KBM-7 (cell line): ENCODE measurements at places on chromosomes 3 and 15.

DNA sequence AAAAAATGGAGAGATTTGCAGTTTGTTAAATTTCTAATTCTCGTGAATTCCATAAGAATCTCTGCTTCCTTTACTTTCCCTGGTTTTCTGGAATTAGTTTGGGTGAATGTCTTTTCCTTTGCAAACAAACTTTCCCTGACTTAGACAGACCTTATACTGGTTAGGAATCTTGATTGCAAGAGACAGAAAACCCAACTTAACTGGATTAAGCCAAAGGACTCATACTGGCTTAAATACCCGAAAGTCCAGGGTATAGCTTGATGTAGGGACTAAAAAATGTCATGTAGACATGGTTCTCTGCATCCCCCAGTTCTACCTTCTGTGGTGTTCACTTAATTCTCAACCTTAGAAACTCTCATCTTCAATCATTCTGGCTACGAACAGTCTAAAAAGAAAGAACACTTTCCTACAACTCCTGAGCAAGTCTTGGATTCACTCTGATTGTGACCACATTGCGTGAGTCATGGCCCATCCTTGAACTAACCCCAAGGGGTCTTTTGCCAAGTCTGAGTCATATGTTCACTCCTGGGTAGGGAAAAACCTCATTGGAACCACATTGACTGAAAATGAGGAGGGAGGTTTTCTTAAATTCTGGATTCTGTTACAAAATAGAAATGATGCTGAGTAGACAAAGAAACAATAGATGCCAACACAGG, 136.0 kb upstream of the DAZL start:
- no peak for DNase-seq

- DNase-seq = no peak
Observed at GRCh38 chr15:96213896-96214295, 116.6 kb upstream of the NR2F2 start.

- no peak for DNase-seq
Observed at GRCh38 chr3:89562373-89562772, 455.0 kb downstream of the EPHA3 start.

- DNase-seq = peak; percentile 88
Observed at GRCh38 chr3:51501833-51502561, 2.2 kb upstream of the DCAF1 start.

DNA sequence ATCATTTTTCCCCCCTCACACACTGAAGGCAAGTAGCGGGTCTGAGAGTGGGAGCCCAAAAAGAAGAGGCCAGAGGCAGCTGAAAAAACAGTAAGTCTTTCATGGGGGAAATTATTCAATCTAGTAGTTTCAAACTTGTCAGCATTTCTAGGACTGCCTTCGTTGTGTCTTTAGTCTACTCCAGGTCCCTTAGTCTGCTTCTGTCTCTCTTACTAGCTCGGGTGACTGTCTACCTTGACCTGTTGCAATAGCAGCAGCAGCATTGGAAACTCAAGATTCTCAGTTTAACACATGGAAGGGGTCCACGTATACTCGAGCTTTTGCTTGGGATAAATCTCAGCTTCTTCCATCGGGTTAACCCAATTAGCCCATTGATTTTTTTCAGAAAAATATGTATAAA, 28.9 kb downstream of the CHD2 start:
- DNase-seq = no peak

GRCh38 chr3:25661694-25662437, 2.8 kb downstream of the TOP2B start:
- no peak for DNase-seq

DNA sequence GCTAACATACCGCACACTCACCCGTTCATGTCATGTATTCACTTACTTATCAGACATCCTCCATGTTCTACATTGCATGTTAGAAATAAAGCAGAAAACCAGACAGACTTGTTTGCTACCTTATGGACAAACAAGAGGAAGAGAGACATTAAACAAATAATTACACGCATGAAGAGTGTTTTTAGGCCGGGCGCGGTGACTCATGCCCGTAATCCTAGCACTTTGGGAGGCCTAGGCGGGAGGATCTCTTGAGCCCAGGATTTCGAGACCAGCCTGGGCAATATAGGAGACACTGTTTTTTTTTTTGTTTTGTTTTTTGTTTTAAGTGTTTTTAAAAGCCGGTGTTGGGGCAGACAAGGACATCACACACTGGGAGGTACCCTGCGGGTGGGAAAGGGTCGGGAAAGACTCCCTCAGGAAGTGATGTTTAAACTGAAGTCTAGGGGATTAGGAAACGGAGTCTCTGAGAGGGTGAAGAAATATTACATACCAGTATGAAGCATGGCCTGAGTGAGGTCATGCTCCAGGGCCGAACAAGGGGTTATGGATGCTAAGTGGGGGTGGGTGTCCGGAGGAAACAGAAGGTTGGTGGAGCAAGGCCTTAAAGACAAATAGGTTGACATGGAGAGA, 2.1 kb upstream of the USP3 start:
- no peak for DNase-seq

- DNase-seq = no peak
Observed at GRCh38 chr3:181568693-181569092, 143.0 kb upstream of the SOX2 start.

DNA sequence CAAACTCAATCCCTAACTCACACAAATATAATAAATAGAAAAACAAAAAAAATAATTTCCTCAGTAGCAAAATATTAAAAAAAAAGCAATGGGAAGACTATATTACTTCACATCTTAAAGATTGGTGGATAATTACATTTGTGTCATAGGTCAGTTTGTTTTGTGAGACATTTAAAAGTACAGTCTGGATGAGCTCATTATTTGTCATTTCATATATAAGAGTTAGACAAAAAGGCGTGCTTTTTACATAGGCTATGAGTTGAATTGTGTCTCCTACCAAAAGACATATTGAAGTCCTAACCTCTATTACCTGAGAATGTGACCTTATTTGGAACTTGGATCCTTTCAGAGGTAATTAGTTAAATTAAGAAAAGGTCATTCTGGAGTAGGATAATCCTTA, 710.1 kb upstream of the CBLB start:
- no peak for DNase-seq

DNA sequence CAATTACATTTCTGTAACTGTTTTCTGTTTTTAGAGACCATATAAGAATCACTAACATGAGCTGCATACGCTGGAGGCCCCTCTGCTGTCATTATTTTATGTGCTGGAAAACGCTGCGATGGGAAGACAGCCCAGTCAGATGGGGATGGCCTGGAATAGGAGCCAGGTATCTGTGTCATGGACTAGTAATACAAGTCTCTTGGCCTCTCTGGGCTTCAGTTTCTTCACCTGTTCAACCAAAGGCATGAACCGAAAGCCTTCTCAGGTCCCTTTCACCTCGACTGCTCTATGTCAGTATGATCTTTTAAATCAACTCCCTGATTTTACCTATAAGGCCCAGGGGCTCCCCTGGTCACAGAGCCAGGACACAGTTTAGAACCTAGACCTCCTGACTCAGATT, 14.6 kb upstream of the RFTN1 start:
- no peak for DNase-seq

- DNase-seq = no peak
Observed at GRCh38 chr3:139948898-139949297, 13.9 kb downstream of the CLSTN2 start.

DNA sequence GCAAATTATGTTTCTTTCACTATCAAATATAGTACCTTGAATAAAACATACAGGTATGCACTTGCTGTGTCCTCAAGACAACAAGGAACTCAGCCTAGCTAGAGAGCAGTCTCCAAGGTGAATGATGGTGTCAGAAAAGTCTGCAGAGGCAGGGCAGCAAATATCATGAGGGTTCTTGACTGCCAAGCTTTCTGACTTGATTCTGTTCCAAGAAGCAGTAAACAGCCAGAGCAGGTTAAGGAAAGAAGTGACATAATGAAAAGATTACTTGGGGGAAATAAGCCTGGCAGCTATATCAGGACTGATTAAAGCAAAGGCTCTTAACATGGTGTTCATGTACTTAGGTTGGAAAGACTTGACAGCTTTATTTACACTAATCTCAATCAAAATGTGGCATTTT, 192.2 kb upstream of the GADL1 start:
- no peak for DNase-seq

GRCh38 chr3:156040041-156040440, 80.3 kb upstream of the KCNAB1 start:
- no peak for DNase-seq

DNA sequence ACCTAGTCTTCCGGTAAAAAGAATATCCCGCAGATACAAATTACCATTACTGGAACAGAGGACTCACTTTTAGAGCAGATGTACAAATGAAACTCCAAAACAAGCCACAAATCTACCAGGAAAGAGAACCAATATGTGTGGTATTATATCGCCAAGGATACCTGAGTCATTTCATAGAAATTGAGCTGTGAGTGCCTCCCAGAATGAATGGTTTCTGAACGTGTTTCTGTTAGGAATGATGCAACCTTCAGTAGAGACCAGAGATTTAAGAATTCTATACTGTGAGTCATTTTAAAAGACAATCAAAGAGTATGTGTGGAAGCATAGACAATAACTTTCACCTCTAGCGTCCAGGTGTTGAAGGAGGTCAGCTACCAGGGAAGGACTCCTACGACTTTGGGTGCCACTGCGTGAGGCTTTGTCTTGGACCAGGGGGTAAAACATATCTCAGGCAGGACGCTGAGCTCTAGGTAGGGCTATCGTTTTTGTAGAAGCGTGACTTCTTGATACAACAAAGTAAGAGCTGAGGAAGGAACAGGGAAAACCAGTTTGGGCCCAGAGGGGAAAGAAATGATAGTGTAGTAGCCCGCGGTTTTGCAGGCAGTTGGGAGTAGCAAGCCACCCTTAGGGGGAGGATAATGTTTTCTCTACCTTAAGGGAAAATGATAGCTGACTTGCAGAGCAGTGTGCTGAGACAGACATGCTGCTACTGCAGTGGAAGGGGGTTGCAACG, 210.4 kb downstream of the TP63 start:
- no peak for DNase-seq
